Activated naive CD4-positive, alpha-beta T cell treated with anti-CD3 and anti-CD28 coated beads for 36 hours (primary cell): ENCODE measurements at places on chromosomes 4 and X. TPM values are rescaled to one million over a fixed set of nuclear protein-coding genes. Genes with fewer than 3 reads are reported as not detected.

- H3K27ac ChIP-seq, result no peak overlapping the region
- H3K27me3 ChIP-seq, result no peaks in the 10 kb centered on the region
- H3K36me3 ChIP-seq, result peaks cover 7% of the 10 kb centered on the region
- DNase-seq, result no peak
- H3K4me3 ChIP-seq, result no peak overlapping the region
These were observed 19.4 kb downstream of the MTMR1 start for GRCh38 chrX:150712619-150713018.

DNA sequence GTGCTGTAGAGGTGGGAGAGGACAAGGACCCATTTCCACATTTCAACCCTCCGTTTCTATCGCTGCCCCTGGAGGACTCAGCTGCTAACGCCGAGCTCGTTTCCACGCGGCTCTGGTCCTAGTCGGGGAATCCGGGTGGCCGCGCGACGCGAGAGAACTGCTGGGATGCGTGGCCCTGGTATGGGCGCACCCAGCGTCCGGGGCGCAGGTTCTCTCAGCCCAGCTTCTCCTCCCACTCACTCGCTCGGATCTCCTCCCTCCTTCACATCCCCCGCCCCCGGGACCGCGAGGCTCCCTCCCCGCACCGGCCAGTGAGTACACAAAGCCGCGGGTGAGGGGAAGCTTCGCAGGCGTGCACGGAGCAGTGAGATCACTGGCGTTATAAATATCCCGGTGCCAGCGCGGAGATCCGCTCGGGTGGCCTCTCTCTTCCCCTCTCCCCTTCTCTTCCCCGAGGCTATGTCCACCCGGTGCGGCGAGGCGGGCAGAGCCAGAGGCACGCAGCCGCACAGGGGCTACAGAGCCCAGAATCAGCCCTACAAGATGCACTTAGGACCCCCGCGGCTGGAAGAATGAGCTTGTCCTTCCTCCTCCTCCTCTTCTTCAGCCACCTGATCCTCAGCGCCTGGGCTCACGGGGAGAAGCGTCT is at the start of gene FGF5:
FGF5 (plus strand) TSS at position 412 of the 649 bp plus-strand sequence; CDS start at position 573, 161 bp downstream.
- H3K27me3 ChIP-seq, result peaks cover 69% of the 10 kb centered on the region
- H3K27ac ChIP-seq, result no peak within 1 kb of the TSS
- no peaks in the 10 kb centered on the region for H3K36me3 ChIP-seq
- peak; percentile 51 for DNase-seq
- peaks cover 31% of the 10 kb centered on the region for H3K4me1 ChIP-seq

DNA sequence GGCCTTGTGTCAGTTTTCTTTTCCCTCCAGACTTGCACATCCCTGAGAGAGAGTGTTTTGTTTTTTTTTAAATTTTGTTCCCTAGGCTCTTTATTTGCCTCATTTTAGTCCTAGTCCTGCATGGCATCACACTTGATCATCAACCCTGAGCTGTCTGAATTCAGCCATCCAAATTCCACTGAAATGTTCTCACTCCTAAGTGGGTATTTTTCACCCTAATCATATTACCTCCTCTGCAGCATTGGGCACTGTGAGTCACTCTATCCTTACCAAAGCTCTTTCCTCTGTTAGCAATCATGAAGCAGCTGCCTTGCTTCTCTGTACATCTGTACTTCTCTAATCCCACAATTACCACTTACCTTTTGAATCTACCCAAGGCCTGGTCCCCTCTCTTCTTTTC is 356.6 kb upstream of the MAGEB2 start:
- H3K36me3 ChIP-seq, result no peaks in the 10 kb centered on the region
- no peak for DNase-seq
- H3K4me3 ChIP-seq, result no peak overlapping the region
- H3K4me1 ChIP-seq, result no peaks in the 10 kb centered on the region

GRCh38 chrX:69161786-69162349 is 3.4 kb downstream of the PJA1 start:
- DNase-seq, result no peak
- H3K36me3 ChIP-seq, result peaks cover 12% of the 10 kb centered on the region
- peaks cover 33% of the 10 kb centered on the region for H3K4me1 ChIP-seq

DMP1 gene
- total RNA-seq, result not detected

TAF7L gene
- total RNA-seq, result not detected

PAGE2 gene
- total RNA-seq, result not detected

CDX4 gene
- total RNA-seq, result not detected
